Karpas-422 (cell line): ENCODE measurements at places on chromosomes 6 and 20. TPM values are rescaled to one million over a fixed set of nuclear protein-coding genes. Genes with fewer than 3 reads are reported as not detected.
A peak's percentile ranks its signal among the peaks of the same experiment; 100 is the strongest.

- peak; percentile 62 for DNase-seq
These were observed 2.2 kb downstream of the HIVEP2 start for GRCh38 chr6:142942805-142943227.

DNA sequence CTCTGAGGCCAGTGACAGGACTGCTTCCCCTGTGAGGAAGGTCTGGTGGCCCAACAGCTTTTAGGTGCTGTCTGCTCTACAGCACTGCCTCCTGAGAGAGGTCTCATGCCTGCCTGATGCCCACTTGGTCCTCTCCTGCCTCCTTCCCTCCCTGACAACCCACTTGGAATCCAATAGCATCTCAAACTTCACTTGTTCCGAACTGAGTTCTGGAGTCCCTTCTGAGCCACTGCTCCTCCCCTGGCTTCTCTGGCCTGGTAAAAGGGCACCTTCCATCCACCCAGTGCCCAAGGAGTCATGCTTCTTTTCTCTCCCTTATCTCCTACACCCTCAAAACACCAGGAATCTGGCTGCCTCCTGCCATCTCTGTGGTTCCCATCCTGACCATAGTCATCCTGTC is 1.9 kb downstream of the MAVS start:
- no peak for DNase-seq

DNA sequence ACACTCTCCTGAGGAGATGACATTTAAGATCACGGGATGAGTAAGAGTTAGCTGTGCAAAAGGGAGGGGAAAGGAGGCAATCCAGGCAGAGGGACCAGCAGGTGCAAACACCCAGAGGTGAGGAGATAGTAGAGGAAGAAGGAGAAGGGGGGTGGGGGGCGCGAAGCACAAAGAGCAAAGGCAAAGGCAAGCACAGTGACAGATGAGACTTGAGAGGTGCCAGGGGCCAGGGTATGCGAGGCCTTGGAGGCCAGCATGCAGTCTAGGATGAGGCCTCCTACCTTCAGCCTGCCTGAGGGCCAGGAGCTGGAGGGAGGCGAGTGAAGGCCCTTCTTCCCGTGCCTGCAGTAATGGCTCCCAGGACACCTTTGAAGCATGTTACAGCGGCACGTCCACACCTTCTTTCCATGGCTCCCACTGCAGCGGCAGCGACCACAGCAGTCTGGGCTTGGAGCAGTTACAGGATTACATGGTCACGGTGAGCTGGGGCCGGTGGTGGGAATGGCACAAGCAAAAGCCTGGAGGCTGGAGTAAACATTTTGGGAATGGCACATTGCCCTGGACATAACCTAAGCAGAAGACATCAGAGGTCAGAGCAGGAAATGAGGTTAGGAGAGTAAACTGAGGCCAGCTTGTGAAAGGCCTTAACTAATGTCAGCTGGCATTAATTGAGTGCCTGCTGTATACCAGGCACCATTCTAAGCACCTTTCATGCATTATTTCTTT is 18.6 kb downstream of the CCM2L start:
- no peak for DNase-seq

DNA sequence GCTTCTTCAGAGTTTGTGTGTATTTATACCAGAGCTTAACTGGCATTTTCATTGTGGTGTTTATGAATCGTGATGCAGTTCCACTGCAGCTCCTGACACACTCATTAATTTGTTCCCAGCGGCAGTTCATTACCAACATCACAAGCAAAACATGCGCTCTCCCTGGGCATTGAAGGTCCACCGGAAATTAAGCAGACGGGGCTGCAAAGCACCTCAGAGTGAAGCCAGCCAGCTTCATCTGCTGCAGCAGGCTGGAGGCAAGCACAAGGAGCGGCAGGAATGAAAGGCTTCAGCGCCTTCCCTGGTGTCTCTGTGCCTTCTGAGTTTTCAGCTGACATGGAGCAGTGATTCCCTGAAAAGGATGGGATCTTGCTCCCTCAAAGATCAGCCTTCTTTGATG is 246.0 kb upstream of the SPTLC3 start:
- no peak for DNase-seq

DNA sequence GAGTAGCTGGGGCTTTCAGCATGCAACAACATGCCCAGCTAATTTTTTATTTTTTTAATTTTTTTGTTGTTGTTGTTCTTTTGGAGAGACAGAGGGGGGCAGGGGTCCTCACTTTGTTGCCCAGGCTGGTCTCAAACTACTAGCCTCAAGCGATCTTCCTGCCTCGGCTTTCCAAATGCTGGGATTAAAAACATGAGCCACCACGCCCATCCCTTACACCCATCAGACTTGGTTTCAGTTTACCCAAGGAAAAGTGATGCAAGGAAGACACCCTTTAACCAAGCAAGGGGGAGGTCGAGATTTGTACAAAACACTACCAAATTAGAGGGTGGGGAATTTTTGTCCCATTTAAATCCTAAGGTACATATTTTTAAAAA is 210.1 kb downstream of the ARHGAP18 start:
- DNase-seq, result no peak

DNA sequence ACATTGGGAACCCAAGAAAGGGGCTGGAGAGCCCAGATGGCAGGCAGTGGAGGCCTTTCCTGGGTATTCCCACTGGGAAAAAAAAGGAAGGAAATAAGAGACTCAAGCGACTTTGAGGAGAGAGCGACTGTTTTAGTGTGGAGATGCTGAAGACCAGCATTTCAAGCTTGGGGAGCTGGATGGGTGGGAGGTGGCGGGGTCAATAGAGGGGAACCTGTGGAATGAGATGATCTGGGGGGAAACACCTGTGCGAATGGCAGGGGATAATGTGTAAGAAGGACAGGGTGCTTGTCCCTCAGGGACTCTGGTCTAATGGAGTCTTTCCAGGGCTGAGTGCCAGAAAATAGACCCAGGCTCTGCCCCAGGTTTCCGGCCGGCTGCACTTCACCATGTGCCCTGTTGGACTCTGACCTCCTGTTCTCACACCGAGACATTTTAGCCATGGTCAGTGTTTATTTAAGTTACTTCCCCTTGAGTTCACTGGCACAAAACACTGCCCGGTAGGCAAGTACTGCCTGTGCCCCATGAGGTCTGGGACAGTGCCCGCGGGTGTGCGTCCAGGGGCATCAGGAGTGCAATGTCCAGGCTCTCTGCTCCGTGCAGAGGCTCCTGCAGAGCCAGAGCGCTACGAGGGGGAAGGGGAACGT is 50.4 kb upstream of the NKX2-2 start:
- DNase-seq, result no peak

DNA sequence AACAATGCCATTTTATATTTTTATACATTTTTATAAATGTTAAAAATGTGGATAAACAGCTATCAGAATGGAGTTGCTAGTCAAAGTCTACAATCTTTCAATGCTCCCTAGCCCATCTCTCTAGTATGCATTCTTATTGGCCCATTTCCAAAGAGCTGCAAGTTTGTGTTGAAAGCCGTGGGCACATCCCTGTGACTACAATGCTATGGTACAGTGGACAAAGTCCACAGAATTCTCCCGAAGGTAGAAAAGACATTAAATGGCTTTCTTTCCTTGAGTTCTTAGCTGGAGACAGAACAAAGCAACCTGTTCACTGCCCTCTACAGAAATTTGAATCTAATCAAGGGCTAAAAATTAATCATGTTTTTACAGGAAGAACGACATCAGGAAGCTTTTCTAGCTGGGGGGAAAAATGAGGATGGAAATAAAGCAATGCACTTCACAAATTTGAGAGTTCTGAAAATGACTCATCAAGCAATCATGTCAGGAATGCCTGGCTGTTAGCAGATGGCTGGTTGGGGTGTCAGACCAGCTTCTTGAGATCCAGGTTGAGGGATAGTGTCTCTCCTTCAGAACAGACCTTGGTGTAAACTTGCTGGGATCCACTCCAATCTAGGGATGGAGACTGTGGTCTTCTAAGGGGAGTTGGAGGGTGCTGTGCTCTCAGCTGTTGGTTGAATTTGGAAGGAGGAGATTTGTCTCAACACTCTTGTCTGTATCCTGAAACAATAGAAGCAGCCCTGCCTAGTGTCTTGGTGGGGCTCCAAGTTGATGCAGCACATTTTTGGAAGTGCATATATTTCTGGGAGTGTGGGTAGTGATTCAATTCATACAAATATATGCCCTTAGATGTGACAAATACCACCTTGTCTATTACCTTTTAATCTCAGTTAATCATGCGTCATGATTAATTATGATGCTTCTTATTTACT is 143.4 kb upstream of the PHACTR1 start:
- DNase-seq, result no peak

DNA sequence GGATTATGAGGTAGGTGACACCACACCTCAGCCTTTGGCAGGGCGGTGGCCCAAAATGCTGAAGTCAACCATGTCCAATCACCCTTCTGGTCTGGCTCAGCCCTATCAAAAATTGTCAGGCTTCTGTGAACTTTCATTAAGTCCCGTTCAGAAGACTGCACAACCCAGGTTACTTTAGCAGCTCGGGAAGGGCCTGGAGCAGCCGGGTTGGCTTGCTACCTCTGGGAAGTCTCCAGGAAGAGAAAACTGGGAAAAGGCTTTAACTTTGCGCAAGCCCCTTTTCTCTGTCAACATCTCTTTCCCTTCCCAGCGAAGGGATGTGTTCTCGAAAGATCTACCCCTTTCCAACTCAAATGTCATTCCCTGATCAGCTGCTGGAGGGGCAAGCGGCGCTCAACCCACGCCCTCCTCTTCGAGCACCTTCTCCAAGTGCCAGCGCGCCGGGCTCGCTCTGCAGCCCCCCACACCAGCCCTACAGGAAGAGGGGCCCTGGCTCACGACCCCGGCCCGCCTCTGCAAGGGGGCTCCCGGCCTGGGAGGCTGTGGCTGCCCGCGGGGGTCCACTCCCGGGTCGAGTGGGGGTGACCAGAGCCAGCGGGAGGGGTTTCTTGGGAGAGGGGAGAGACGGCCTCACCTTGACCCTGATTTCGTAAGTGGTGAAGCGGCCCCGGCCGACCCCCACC is 573 bp downstream of the SNX3 start:
- DNase-seq, result peak; percentile 83

DNA sequence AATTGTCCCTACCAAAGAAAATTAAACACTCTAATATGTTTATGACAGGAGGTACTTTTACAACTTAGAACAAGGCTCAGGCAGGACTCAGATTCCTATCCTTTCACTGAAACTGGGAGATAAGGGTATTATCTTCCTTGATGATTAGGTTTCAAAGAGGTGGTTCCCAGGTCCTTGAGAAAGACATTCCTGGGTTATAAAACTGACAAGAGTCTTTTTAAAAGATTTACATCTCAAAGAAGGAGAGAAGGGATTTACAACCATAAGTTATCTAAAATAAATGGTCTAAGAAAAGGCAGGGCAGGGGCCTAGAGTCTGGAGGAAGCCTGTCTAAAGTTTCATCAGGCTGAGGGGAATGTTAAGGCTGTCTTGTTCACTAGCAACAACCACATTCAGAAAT is 1492.5 kb downstream of the HACE1 start:
- peak; percentile 5 for DNase-seq

- DNase-seq, result no peak
These were observed 35.7 kb downstream of the CEBPB start for GRCh38 chr20:50226093-50226974.

DNA sequence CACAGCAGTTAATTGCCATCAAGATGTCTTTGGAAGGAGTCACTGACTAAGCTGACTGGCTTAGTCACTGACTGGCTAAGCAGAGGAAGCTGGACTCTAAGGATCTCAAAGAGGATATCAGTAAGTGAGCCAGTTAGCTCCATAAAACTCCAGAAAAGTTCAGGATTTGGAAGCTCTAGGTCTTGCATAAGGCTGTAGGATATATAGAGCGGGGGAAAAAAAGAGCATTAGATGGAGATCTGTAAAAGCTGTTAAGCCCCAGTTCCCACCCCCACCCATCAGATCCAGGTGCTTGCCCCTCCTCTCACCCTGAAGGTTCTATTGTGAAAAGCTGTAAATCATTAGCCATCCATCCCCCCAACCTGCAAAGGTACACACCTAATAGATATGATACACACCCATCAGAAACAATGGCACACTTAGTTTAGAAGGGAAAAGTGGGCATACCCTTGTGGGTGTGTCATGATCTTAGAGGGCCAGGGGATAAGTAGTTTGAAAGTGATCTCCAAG is 32.2 kb downstream of the CARMIL1 start:
- DNase-seq, result no peak

- no peak for DNase-seq
These were observed 183.0 kb upstream of the TAB2 start for GRCh38 chr6:149134511-149134933.

GRCh38 chr6:78300885-78301284 is 566.5 kb upstream of the IRAK1BP1 start:
- no peak for DNase-seq

DNA sequence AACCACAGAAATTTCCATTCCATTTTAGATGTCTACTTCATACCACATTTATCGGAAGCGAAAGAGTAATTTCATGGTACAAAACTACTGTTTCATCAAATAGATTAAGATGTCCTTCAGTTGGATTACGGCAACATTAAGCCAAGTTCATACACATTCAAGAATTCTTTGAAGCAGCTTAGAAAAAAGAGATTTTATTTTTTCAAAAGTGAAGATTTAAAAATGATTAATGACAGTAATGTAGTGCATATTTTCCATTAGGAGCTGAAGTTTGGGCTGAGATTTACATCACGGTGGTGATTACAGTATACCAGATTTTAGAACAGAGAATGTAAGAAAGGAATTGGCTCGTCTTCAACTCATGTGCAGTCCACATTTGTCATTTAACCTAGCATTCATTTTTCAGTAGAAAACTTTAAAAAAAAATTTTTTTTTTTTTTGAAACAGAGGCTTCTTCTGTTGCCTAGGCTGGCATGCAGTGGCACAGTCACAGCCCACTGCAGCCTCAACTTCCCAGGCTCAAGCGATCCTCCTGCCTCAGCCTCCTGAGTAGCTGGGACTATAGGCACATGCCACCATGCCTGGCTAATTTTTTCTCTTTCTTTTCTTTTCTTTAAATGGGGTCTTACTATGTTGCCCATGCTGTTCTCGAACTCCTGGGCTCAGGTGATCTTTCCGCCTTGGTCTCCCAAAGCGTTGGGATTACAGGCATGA is 1.9 kb downstream of the SYNJ2 start:
- no peak for DNase-seq

ESF1 gene
- 12.2 and 16.9 TPM in 2 replicates for total RNA-seq

HLA-DMB gene
- total RNA-seq, result 116 and 142 TPM in 2 replicates

MLIP gene
- total RNA-seq, result not detected in 2 replicates

E2F1 gene
- total RNA-seq, result 19.2 and 37.2 TPM in 2 replicates

PGC gene
- not detected in 2 replicates for total RNA-seq

GRM1 gene
- total RNA-seq, result 0.40 and 1.2 TPM in 2 replicates
